CMK (cell line): ENCODE measurements at places on chromosomes 11 and 22.

- no peak for DNase-seq
These were observed 583.8 kb downstream of the SOX6 start for GRCh38 chr11:15772547-15772946.

GRCh38 chr11:100715165-100715761 lies 28.2 kb downstream of the ARHGAP42 start:
- no peak for DNase-seq

DNA sequence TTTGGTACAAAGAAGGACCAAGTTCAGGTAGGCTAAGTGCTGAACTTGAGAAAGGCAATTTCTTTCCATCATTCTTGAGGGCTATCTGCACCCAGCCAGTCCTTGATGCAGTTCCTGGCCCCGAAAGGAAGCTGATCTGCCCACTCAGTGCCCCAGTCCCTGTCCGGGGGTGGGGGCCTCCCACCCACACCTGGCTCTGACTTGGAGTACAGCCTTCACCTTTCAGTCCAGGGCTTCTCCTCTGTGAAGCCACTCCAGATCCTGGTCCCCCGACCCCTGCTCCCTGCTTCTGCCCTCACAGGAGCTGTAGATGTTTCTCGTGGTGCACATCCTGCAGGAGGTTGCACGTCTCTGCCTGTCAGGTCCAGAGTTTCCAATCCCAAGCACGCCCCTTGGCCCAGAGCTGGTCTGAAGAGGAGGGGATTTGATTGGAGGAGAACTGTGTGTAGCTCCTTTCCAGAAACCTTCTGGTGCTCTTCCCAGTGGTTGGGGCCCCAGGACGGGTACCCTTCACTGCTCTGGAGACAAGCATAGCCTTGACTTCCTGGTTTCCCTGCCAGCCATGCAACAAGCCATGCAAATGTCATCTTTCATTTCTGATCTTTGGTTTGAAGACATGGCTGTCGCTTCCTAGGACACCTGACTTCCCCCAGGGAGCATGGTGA lies 75.3 kb downstream of the BCR start:
- DNase-seq, result no peak

- no peak for DNase-seq
These were observed 108.2 kb upstream of the CD44 start for GRCh38 chr11:35030716-35031213.

DNA sequence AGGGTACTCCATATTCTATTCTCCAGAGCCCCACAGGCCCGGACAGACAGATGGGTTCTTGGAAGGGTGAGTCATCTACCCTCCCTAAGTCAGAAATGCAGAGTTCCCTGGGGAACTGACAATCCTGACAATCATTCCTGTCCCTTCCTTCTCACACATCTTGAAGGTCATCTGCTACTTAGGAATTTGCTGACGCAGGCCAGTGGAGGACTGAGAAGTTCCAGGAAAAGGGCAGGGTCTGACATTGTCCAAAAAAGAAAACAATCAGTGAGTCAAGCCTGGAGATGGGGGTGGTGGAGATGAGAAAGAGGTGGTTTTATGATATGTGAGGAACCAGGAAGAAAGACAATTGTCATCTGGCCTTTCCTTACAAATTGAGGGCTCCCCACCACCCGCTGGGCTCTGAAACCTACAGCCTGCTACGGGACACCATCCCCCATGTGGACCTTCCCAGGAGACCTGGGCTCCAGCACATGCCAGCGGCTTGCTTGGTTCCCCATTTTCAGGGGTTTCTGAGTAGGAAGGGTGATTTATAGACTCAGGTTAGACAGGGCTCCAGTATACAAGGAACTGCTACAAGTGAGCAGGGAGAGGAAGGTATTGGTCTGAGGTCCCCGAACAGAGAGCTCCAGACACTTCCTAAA lies 12.9 kb downstream of the CD59 start:
- DNase-seq, result no peak

GRCh38 chr11:122681735-122682134 lies 26.2 kb downstream of the UBASH3B start:
- no peak for DNase-seq

DNA sequence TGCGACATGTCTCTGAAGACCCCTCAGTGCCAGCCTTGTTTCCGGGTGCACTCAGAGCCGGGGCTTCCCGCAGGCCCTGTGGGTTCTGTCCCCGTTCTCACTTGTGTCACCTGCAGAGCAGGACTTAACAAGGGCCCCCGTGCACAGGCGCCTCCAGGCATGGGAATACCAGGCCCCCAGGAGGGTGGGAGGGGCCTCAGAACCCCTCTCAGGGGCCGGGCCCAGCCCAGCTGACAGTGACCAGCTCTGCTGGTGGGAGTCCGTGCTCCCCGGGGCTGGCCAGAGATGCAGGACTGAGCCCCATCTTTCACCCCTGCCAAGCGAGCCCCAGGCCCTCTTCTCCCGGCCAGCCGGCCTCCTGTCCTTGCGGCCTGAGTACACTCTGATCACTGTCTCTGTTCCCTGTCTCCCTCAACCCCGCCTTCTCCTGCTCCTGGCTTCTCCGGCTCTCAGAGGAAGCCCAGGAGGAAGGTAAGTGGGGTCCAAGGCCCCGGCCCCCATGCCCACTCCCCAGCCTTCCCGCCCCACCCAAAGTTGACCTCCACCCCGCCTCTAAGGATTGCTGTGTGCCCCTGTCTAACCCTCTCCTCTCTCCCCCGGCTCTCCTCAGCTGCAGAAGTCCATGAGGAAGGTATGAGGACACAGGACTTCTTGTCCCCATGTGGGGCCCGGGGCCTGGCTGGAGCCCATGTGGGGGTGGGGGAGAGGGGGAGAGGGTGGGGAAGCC lies 5.3 kb downstream of the TNNT3 start:
- no peak for DNase-seq

GRCh38 chr11:4962816-4963215 lies 7.3 kb upstream of the OR51A2 start:
- no peak for DNase-seq

GRCh38 chr22:36016684-36017083 lies 11.9 kb downstream of the RBFOX2 start:
- DNase-seq, result no peak

DNA sequence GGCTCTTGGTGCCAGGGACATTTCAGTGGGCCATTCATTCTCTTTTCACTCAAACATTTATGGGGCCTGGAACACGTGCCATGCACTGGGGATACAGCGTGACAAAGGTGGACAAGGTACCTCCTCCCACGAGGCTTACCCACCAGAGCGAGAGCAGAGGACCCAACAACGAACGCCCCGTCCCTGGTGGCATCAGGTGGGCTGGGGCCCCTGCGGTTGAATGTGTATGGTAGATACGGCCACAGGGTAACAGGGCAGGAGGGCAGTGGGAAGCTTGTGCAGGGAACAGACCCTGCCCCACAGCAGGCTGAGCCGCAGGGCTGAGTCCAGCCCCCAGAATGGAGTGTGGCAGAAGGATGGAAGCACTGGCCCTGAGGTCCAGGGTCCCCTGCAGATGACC lies 81.1 kb downstream of the LRRC32 start:
- DNase-seq, result no peak

DNA sequence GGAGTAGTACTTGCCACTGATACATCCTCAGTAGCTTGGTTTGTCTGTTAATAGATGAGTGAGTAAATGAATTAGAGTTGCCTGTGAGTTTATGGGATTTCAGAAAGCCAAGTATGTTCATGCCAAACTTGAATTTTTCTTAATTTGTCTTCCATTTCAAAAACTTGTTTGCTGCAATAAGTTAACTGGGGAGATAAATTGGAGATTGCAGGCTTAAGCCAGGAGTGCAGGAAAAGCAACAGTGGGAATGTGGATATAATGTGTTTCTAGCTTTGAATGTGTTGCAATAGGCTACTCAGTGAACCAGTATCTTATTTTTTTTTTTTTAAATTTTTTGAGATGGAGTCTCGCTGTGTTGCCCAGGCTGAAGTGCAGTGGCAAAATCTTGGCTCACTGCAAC lies 8.2 kb downstream of the OSBP2 start:
- no peak for DNase-seq

- DNase-seq, result no peak
These were observed 10.8 kb upstream of the RAC2 start for GRCh38 chr22:37254867-37255233.

GRCh38 chr22:50498322-50498890 lies 9.1 kb downstream of the LMF2 start:
- DNase-seq, result no peak

DNA sequence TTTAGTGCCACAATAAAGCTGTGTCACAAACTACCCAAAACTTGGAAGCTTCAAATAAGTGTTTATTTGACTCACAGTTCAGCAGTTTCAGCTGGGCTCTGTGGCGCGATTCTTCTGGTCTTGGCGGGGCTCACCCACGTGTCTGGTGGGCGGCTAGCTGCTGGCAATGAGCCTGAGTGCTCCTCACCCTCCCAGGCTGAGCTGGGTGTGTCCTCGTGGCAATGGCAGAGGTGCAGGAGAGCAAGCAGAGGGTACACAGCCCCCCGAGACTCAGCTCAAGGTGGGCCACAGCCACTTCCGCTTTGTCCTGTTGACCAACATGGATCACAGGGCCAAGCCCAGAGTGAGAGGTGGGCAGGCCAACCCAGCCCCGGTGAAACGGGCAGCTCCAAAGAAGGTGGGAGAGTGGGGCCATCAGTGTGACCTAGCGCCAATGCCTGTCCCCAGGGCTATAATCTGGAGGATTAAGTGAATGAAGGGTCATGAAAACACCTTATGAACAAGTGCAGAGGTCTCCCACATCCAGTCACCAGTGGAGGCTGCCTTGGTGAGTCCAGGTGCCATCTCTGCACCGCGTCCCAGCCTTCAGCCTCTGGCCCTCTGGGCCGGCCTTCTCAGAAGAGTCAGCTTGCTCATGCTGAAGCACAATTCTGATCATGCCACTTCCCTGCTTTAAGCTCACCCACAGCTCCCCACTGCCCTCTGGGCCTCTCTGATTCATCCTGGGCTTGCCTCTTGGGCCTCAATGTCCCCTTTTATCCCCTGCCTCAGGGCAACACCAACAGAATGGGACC lies 74.6 kb upstream of the RTL6 start:
- no peak for DNase-seq

- no peak for DNase-seq
These were observed 268.4 kb downstream of the ETS1 start for GRCh38 chr11:128318856-128319474.

DNA sequence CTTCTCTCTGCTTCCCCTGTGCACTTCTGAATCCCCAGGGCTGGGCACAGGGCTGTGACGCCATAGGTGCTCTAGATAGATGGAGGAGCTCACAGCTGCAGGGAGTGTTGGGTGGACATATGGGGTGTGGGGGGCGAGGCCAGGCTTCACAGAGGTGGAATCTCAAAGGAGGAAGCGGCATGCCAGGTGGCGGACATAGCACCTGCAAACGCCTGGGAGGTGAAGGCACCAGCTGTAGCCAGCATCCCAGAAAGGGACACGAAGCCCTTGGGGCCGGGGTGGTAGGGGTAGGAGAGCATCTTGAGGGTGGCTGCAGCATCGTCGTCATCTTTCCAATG lies 14.6 kb upstream of the KCNQ1OT1 start:
- DNase-seq, result no peak

DNA sequence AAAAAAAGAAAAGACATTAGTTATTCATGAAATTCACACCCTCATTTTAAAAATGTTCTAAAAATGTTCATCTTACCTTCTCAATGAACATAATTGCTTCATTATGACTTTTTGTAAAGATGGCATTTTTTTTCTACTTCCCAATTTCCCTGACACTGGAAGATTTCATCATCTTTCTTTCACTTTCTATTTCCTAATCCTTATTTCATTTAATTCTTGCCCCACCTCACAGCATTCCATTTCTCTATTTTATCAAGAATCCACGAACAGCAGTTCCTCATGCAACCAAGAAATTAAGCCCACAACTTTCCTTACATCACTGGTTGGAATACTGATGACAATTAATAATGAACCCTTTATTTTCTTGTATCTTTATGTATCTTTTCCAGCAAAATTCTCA lies 1.9 kb downstream of the PATL1 start:
- no peak for DNase-seq

DNA sequence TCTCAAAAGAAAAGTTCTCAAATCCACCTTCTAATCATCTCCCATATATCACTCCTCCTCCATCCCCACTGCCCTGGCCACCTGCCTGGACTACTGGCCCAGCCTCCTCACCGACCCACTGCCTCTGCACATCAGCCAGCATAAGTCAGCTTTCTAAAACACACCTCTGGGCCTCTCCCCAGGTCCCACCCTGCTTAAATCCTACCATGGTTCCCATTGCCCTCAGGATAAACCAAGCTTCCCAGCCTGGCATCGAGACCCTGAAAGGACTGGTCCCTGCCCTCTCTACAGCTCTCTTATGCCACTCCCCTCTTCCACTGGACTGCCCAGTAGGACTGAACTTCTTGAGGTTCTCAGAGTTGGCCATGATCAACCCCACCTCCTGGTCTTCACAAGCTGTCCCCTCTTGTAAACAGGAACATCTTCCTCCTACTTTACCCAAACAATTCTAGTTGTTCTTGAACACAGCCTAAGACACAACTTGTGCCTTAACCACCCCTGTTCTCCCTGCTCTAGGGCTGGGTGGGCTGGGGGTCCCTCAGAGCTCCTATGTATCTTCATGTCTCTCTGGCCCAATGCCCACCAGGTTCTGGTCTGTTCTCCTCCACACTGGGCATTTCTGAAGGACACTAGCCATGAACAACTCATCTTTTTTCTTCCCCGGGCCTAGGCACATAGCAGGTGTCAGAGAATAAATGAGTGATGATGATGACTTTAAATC lies 12.6 kb upstream of the P2RY6 start:
- no peak for DNase-seq

DNA sequence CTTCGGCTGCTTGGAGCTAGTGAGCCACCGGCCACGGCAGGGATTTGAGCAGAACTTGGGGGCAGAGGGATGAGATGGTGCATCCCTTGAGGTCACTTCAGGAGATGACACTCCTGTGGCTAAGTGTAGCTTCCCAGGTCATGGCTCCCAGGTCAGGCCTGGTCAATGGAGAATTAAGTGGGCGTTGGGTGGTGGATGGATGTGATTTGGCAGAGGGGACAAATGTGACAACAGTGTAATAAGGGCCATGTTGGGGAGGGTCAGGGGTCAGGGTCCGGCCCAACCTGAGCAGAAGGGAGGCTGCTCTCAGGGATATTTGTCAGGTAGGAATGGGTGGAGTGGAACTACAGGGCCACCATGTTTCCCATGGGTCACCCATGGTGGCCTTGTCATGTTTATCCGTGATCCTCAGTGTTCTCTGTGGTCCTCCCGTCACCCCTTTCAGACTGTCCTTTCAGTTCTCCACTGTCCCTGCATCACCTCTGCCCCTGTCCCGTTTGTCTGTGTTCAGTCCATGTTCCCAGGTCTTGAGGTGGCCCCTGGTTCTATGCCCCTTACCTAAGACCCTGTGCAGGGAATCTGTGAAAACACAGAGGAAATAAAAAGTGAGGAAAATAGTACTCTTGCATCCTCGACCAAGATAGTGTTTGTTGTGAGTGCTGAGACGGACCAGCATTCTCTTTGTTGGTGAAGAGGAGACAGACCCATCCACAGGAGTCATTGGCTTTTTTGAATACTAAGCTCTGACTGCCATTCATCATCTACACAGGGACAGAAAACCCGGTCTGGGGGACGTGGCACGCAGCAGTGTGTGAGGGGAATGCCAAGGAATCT lies 6.1 kb downstream of the SLC25A1 start:
- DNase-seq, result no peak

GRCh38 chr22:19940536-19941364 lies 822 bp upstream of the COMT start:
- DNase-seq, result no peak

- no peak for DNase-seq
These were observed 37.5 kb downstream of the SESN3 start for GRCh38 chr11:95193541-95193940.
